ENCODE measurements at places on chromosomes 1 and 21. TPM values are rescaled to one million over a fixed set of nuclear protein-coding genes. Genes with fewer than 3 reads are reported as not detected.

Gene TRIM17
- 1.2 TPM for total RNA-seq

Gene FCRL4
- not detected for total RNA-seq

Gene NAXE
- 67.2 TPM for total RNA-seq

Gene C8B
- not detected for total RNA-seq

Gene CD34
- total RNA-seq = 6.6 TPM
